ENCODE measurements at places on chromosomes 13 and 19. TPM values are rescaled to one million over a fixed set of nuclear protein-coding genes. Genes with fewer than 3 reads are reported as not detected.

The FCGBP gene
- total RNA-seq: 0.17 TPM

The TMPRSS9 gene
- not detected for total RNA-seq

The KLK12 gene
- total RNA-seq: not detected

The TEX29 gene
- total RNA-seq: not detected

The PSG7 gene
- not detected for total RNA-seq

The NXNL1 gene
- total RNA-seq: not detected

The LILRB3 gene
- total RNA-seq: not detected

The DACT3 gene
- not detected for total RNA-seq

The TBC1D4 gene
- total RNA-seq: 12.3 TPM

The SMAD9 gene
- total RNA-seq: 0.80 TPM

The KIRREL2 gene
- total RNA-seq: not detected

The ZNF616 gene
- 3.5 TPM for total RNA-seq

The CPT1C gene
- total RNA-seq: 1.7 TPM

The SERP2 gene
- total RNA-seq: 2.7 TPM

The KLK14 gene
- not detected for total RNA-seq

The RINL gene
- 10.9 TPM for total RNA-seq

The FSD1 gene
- 22.9 TPM for total RNA-seq

The ZFP82 gene
- 5.2 TPM for total RNA-seq

The STX10 gene
- 89.0 TPM for total RNA-seq

The PDX1 gene
- total RNA-seq: not detected

The ZNF846 gene
- 7.7 TPM for total RNA-seq

The C19orf73 gene
- 2.7 TPM for total RNA-seq

The ZNF579 gene
- 10.0 TPM for total RNA-seq

The ZNF433 gene
- 1.3 TPM for total RNA-seq

The R3HDM4 gene
- 49.8 TPM for total RNA-seq

The TEX26 gene
- total RNA-seq: not detected

The FBN3 gene
- total RNA-seq: not detected

The PRR36 gene
- total RNA-seq: 0.72 TPM

The PRODH2 gene
- not detected for total RNA-seq

The ZNF844 gene
- 0.94 TPM for total RNA-seq

The ZNF729 gene
- 0.14 TPM for total RNA-seq

The CC2D1A gene
- total RNA-seq: 27.2 TPM

The SGCG gene
- total RNA-seq: not detected

The PDE4C gene
- total RNA-seq: not detected

The VAV1 gene
- total RNA-seq: 1.4 TPM

The FCHO1 gene
- 4.2 TPM for total RNA-seq

The GIPC3 gene
- not detected for total RNA-seq

The SLC7A10 gene
- not detected for total RNA-seq

The KLK8 gene
- total RNA-seq: 9.1 TPM

The PEG3 gene
- total RNA-seq: 9.5 TPM

The NKPD1 gene
- total RNA-seq: not detected

The PRR19 gene
- 0.23 TPM for total RNA-seq

The NPAS1 gene
- total RNA-seq: 0.63 TPM

The ATP4B gene
- total RNA-seq: not detected

The PSG2 gene
- total RNA-seq: not detected

The ACP5 gene
- total RNA-seq: 3.3 TPM

The TGFBR3L gene
- total RNA-seq: 1.6 TPM

The EXOC3L2 gene
- total RNA-seq: not detected

The DMKN gene
- total RNA-seq: 195 TPM

The TPTE2 gene
- not detected for total RNA-seq

The PSG3 gene
- total RNA-seq: not detected

The C19orf85 gene
- not detected for total RNA-seq

The APOC1 gene
- 11.4 TPM for total RNA-seq

The IGFL1 gene
- not detected for total RNA-seq

The ZNF8 gene
- total RNA-seq: 4.5 TPM

All from epithelial cell of proximal tubule (primary cell).